Left lung (tissue), 14 donors: ENCODE measurements at places on chromosomes 4 and X. TPM values are rescaled to one million over a fixed set of nuclear protein-coding genes. Genes with fewer than 3 reads are reported as not detected.

AREG gene
- total RNA-seq = 16.8 TPM

VGLL1 gene
- total RNA-seq = not detected

GCNA gene
- total RNA-seq = 0.64 TPM

- H3K36me3 ChIP-seq = no peaks in the 10 kb centered on the region
- peaks cover 70% of the 10 kb centered on the region for H3K27me3 ChIP-seq
- H3K4me3 ChIP-seq = no peak overlapping the region
- H3K27ac ChIP-seq = no peak overlapping the region
- DNase-seq = no peak
Measured at GRCh38 chrX:48833542-48834138, 1.8 kb downstream of the PCSK1N start.

DNA sequence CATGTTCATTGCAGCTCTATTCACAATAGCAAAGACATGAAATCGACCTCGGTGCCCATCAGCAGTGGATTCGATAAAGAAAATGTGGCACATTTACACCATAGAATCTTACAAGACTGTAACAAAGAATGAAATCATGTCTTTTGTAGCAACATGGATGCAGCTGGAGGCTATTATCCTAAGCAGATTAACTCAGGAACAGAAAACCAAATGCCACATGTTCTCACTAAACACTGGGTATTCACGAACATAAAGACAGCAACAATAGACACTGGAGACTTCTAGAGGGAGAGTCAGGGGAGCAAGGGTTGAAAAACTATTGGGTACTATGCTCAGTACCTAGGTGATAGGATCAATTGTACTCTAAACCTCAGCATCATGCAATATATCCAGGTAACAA, 180.5 kb downstream of the PPP1R2C start:
- DNase-seq = no peak
- H3K27ac ChIP-seq = no peak overlapping the region
- H3K4me3 ChIP-seq = no peak overlapping the region
- no peaks in the 10 kb centered on the region for H3K27me3 ChIP-seq
- H3K4me1 ChIP-seq = no peaks in the 10 kb centered on the region

- no peaks in the 10 kb centered on the region for H3K4me1 ChIP-seq
- H3K27me3 ChIP-seq = no peaks in the 10 kb centered on the region
- DNase-seq = no peak
- H3K4me3 ChIP-seq = no peak overlapping the region
- no peak overlapping the region for H3K27ac ChIP-seq
- H3K36me3 ChIP-seq = no peaks in the 10 kb centered on the region
Measured at GRCh38 chr4:13289391-13289790, 194.7 kb downstream of the RAB28 start.

DNA sequence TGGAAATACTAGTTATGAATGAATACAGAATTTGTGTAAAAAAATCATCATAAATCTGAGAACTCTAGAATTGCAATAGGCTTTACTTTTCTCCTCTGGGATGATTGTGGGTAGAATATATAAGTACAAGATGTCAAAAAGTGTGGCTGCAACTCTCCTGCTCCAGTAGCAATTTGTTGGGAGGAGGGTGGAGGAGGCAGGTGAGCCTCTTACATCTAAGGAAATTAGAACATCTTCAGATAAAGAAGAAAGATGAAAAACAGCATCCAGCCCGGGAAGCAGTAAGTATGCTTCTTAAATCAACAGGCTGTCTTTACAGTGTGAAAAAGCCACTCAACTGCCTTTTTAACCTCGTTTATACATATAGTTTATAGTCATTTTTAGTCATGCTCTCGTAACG, 83.7 kb downstream of the ATP8A1 start:
- H3K27me3 ChIP-seq = no peaks in the 10 kb centered on the region
- H3K27ac ChIP-seq = no peak overlapping the region
- no peak for DNase-seq

DNA sequence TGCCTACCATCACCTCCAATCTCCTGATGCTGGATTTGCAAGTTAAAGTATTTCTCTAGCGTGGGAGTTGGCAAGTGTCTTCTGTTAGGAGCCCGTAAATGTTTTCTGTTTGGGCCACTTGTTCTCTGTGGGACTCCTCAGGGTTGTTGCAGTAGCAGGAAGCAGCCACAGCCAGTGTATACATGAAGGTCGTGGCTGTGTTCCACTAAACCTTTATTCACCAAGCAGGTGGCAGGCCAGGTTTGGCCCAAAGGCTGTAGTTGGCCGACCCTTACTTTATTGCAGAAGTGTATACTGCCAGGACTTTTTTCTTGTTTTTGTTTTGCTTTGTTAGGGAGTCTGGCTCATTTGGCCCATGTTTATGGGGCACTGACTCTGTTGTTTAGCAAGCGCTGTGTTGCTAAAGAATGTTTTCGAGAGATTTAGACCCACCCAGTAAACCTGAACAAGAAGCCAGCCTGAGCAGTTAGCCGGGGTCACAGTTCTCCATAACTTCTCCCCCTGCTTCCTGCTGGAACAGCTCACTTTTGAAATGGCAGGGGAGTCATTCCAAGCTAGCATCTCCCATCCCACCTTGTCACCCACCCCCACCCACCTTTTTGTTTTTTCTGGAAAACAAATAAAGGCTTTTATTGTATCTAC, 58.8 kb downstream of the SHROOM2 start:
- no peak for DNase-seq
- no peak overlapping the region for H3K27ac ChIP-seq
- H3K27me3 ChIP-seq = no peaks in the 10 kb centered on the region

DNA sequence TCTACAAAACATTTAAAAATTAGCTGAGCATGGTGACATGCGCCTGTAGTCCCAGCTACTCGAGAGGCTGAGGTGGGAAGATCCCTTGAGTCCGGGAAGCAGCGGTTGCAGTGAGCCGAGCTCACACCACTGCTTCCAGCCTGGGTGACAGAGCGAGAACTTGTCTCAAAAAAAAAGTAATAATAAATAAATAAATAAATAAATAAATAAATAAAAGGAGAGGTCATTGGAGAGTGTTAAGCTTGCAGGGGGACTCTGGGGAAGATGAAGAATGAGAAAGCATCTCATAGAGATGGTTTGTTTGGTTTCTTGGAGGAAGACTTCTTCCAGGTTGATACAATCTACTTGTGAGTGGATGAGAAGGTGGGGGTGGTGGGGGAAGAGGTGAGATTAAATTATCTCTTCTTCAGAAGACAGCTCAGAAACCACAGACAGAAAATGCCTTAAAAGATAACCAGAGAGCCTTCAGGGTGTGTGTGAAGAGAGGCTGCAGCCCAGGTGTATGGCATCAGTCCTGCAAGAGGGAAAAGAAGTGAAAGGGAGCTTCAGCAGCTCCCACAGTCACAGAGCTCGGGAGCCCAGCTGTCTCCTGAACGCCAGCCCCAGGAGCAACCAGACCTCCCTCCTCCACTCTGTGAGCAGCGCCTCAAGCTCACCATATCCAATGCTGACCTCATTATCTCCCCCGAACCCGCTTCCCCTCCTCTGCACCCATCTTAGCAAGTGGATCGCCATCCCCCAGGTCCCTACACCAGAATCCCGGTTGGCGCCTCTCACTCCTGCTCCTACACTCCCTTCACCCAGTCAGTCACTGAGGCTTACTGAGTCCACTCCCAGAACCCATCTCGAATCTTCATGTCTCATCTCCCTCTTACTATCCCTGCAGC, 48.2 kb downstream of the RBM47 start:
- no peaks in the 10 kb centered on the region for H3K27me3 ChIP-seq
- peaks cover 7% of the 10 kb centered on the region for H3K4me1 ChIP-seq
- no peaks in the 10 kb centered on the region for H3K36me3 ChIP-seq
- no peak overlapping the region for H3K4me3 ChIP-seq
- H3K27ac ChIP-seq = no peak overlapping the region
- no peak for DNase-seq
